Activated CD8-positive, alpha-beta memory T cell treated with anti-CD3 and anti-CD28 coated beads, Interleukin-2, amount 50 U/mL, for 4 hours (primary cell): ENCODE measurements at places on chromosomes 2 and 18.

DNA sequence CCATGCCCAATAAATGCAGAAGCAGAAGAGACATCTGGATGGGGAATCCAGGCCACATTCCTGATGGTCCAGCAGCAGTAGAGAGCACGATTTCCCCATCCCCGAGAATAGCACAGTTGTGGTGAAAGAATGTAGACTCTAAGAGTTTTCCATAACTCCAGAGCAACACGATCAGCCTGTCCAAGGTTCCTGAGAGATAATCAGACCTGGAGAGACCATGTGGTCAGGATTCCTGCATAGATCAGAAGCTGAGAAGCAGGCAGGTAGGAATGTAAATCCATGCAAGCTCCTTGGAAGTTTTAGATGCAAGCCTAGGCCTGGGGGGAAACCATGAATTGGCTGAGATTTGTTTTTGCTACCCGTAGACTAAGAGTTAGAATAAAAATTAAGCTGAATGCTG is 34.2 kb upstream of the PTPRM start:
- no peak for DNase-seq

DNA sequence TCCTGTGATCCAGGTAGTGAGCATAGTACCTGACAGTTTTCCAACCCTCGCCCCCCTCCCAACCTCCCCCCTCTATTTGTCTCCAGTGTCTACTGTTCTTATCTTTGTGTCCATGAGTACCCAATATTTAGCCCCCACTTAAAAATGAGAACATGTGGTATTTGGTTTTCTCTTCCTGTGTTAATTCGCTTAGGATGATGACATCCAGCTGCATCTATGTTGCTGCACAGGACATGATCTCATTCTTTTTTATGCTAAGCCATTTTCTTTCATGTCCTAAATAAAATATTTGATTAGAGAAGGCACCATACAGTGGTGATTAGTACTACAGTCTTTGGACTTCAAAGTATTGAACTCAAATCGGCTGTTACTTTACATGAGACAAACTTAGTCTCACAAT is 1087.9 kb downstream of the CBLN2 start:
- DNase-seq, result no peak

DNA sequence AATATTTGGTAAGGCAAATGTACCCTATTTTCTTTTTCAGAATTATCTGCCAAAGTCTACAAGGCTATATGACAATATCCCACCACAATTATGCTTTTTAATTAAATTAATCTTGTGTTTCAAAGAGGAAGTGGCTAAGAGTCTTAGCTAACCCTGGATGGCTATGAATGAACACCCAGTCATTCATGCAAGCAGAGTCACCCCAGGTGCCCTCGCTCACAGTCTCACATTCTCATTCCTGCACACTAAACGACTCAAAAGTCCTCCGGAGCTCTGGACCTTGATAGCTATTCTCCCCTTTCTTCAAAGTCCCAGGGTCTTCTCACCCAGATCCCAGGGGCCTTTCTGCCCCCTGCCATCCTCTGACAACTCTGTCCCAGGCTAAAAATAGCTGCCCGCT is 42.1 kb upstream of the MRPL19 start:
- no peak for DNase-seq

DNA sequence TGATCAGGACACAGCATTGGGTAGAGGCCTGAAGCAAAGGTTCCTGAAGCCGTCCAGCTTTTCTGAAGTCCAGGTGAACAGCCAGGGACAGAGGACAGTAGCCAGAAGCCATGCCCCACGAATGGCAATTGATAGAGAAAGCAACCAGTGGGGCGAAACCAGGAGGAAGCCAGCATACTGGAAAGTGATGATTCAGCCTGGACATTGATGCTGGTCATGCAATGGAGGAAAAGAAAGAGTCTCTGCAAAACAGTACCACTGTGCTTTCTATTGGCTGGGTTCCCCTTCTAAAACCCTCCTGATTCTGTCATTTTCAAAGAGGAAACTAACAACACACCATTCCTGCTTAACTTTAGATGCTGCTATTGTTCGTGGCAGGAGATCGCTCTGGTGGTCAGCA is 221.4 kb upstream of the EPAS1 start:
- DNase-seq, result no peak

GRCh38 chr2:154688373-154688772 is 10.1 kb upstream of the KCNJ3 start:
- no peak for DNase-seq

GRCh38 chr2:11681722-11682589 is 12.0 kb upstream of the NTSR2 start:
- DNase-seq, result peak; percentile 52

GRCh38 chr2:163697846-163698637 is 37.8 kb downstream of the FIGN start:
- DNase-seq, result no peak

DNA sequence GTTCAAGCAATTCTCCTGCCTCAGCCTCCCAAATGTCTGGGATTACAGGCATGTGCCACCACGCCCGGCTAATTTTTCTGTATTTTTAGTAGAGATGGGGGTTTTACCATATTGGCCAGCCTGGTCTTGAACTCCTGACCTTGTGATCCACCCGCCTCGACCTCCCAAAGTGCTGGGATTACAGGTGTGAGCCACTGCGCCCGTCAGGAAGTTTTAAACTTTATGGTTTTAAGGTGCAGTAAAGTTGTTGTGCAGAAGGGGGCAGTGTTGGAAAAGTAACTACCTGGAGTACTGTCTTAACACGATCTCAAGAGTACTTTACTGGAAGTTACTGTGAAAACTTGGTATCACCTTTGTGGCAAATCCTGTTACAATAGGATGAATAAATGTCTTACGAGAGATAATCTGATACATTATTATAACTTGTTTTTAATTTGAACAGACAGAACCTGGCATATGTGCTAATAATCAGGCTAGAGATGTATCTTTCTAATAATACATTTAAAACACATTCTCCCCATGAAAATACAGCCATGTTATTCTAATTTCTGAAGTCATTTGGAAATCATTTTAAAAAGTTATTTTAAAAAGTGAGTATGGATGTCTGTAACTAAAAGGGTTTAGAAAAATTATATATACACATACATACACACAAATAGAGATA is 10.8 kb downstream of the SPDYA start:
- peak; percentile 45 for DNase-seq

DNA sequence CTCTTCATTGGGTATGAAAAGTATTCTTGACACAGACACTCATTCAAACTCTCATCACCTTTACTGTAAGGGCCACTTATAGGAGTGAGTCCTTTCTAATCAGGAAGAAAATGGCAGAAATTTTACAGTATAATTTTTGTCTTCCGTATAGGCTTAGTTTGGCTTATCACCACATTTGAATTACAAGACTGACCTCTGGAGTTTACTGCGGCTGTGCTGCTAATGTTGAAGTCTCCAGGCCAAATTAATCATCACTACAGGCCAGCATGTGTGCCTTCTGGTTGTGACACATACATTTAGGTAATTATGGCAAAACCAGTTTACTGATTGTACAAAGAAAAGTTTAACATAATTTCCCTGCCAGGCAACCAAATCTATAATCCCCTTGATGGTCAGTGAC is 753.6 kb upstream of the GCFC2 start:
- no peak for DNase-seq

- no peak for DNase-seq
Observed at GRCh38 chr2:715854-716560, 38.8 kb upstream of the TMEM18 start.
